ENCODE measurements at places on chromosomes 7 and 10.

GRCh38 chr7:69736126-69736810 is 138.0 kb downstream of the AUTS2 start:
- no peak for DNase-seq

DNA sequence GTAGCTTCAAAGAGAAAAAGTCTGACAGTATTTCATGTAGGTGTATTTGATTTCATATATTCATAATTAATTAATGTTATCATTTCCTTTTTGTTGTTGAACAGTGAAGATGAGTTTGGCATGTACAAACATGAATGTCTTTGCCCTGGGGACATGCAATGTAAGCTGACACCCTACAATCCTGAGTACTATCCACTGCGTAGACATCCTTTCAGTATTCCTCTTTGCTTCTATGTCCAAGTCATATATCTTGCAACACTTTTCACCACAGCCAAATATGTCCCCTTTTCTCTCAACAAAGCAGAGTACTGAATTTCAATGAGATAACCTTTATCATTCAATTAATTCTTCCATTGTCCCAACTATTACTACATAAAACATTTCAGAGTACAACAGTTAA is 93.6 kb downstream of the GPR37 start:
- DNase-seq: no peak

GRCh38 chr10:43688348-43688892 is 39.7 kb upstream of the ZNF32 start:
- no peak for DNase-seq

DNA sequence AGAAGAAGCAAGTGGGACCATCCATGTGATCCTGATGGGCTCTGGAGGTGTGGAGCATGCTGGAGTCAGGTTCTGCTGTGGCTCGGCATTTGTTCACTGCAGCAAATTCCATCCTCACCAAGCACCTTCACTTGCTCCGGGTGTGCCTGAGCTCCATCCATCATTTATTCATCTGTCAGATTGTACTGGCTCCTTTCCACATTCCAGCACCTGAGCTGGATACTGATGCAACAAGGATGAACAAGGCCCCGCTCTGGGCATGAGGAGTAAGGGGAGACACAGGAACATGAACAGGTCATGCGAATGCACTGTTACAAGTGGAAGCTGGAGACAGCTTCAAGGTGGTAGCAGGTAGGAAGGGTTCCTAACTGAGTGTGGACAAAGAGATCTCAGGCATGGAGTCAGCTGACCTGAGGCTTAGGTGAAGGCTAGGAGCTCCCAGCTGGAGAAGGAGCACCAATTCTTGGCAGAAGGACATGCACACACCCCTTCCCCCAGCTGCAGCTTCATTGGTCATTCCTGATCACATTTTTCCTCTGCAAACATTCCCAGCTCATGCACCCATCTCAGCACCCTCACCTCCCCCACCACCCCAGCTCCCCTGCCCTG is 133.7 kb upstream of the ZMIZ1 start:
- DNase-seq: no peak

DNA sequence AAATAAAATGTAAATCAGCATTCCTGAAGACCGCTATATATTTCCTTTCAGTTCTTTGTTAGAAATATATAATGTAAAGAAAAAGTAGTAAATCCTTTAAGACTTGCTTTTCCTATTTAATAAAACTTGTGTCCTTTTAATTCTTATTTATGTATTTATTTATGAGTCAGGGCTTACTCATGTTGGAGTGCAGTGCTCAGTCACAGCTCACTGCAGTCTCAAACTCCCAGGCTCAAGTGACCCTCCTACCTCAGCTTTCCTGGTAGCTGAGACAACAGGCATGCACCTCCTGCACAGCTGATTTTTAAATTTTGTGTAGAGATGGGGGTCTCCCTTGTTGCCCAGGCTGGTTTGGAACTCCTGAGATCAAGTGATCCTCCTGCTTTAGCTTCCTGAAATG is 724.5 kb downstream of the ANKRD7 start:
- DNase-seq: no peak

DNA sequence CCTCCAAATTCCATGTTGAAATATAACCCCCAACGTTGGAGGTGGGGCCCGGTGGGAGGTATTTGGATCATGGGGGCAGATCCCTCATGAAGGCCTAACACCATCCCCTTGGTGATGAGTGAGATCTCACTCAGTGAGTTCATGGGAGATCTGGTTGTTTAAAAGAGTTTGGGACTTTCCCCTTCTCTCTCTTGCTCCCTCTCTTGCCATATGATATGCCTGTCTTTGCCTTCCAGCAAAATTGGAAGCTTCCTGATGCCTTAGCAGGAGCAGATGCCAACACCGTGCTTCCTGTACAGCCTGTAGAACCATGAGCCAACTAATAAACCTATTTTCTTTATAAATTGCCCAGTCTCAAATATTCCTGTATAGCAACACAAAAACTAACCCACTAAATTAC is 55.7 kb upstream of the CDK1 start:
- no peak for DNase-seq

DNA sequence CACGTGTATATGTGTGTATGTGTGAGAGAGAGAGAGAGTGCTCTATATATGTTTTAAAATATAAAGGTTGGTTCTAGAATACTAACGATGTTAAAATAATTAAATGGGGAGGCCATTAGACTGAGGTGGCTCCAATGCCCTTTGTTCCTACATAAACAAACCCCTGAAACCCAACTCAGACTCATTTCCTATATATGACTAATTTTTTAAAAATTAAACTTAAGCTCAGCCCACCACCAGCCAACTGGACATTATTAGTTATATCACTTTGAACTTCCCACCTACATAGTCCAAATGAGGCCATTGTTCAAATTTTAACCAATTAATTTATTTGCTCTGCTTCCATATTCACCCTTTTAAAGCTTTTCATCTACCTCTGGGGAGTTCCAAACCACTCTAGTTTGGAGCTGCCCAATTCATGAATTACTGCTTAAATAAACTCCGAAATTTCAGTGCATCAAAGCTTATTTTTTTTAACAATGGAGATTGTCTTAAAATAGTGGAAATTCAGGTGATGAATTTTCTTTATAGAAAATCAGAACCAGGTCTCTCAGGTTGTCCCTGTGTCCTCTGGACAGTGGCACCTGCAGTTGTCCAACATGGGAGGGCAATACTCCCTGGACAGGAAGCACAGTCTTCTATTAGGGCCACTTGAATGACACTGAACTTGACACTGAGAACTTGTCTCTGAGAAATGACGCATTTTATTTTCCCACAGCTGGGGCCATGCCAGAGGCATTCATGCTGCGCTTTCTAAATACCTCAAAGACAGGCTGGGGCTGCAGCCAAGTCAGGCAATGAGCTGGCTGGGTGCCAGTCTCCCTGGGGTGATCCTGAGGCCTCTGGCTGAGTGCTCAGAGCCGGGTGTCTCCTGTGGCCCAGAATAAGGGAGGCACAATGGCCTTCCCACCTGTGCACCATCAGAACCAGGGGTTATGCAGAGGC is 109.5 kb upstream of the TMEM72 start:
- no peak for DNase-seq
